ENCODE measurements at places on chromosomes 3 and 15.

DNA sequence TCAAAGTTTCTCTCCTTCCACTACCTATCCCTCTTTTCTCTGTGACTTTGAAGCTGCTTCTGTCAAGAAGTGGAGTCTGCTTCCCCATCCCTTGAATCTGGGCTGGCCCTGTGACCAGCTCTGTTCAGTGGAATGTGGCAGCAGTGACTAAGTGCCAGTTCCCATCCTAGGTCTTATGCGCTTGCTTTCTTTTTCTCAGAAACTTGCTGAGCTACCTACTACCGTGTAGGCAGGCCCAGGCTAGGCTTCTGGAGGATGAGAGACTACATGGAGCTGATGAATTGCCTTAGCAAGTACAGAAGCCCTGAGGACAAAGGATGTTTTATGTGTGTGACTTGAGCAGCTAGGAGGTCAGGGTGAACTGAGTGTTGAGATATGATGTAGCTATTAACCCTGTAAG is 123.2 kb downstream of the PDCD6IP start:
- DNase-seq: no peak

GRCh38 chr3:170903123-170903522 is 5.3 kb downstream of the EIF5A2 start:
- no peak for DNase-seq

DNA sequence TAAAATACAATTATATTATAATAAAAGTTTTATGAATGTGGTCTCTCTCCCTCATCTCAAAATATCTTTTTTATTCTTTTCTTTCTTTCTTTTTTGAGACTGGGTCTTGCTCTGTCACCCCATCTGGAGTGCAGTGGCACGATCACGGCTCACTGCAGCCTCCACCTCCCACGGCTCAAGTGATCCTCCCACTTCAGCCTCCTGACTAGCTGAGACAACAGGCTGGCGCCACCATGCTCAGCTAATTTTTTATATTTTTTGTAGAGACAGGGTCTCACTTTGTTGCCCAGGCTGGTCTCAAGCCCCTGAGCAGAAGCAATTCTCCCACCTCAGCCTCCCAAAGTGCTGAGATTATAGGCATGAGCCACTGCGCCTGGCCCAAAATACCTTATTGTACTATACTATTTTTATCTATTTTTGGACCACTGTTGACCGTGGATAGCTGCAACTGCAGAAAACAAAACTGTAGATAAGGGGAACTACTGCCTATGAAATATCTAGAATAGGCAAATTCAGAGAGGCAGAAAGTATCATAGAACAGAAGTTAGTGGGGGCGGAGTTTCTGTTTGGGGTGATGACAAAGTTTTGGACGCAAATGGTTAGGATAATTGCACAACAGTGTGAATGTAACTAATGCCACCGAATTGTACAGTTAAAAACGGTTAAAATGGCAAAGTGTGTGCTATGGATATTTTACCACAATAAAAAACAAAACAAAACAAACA is 66.6 kb downstream of the SLC12A8 start:
- no peak for DNase-seq

DNA sequence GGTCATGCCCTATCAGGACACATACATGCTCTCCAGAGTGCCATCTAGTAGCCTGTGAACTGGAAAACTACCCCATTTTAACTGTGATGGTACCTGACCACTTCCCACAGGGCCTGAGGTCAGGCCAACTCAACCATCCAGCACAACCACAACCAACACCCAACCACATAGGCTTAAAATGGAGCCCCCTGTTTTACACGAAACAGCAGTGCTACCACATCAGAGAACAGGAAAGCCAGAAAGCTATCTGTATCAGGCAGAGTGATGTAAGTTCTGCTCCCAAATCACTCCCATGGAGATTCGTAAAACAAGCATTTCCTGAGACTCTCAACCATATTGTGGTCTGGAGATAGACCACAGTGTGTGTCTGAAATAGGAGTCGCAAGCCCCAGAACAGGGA is 1017.3 kb upstream of the EPHA6 start:
- no peak for DNase-seq
